Thymus (tissue), 14 donors: ENCODE measurements at places on chromosomes 4 and X. TPM values are rescaled to one million over a fixed set of nuclear protein-coding genes. Genes with fewer than 3 reads are reported as not detected.

Gene CPE
- 94.5 TPM for polyA plus RNA-seq

Gene APEX2
- 9.0 TPM for polyA plus RNA-seq

Gene GPR50
- 0.11 TPM for polyA plus RNA-seq

Gene NLGN4X
- polyA plus RNA-seq, result 1.3 TPM

Gene FAM184B
- 0.09 TPM for polyA plus RNA-seq

Gene FTHL17
- not detected for polyA plus RNA-seq

Gene MAGEB3
- polyA plus RNA-seq, result 0.02 TPM

Gene ENOPH1
- 58.1 TPM for polyA plus RNA-seq

Gene NHS
- polyA plus RNA-seq, result 2.8 TPM

Gene ETNPPL
- polyA plus RNA-seq, result 1.6 TPM

Gene CXCL6
- 10.3 TPM for polyA plus RNA-seq

Gene PTPN13
- polyA plus RNA-seq, result 10.0 TPM

Gene CCSER1
- 2.0 TPM for polyA plus RNA-seq

Gene FANCB
- 1.4 TPM for polyA plus RNA-seq

Gene ADAMTS3
- 1.1 TPM for polyA plus RNA-seq
